ENCODE measurements at places on chromosomes 7 and 10. TPM values are rescaled to one million over a fixed set of nuclear protein-coding genes. Genes with fewer than 3 reads are reported as not detected.

Gene EBF3
- total RNA-seq = 185 TPM

Gene KIN
- 11.1 TPM for total RNA-seq

Gene CUZD1
- total RNA-seq = 0.91 TPM

Gene STRIP2
- total RNA-seq = 4.9 TPM

Gene AKR1C8
- total RNA-seq = 0.45 TPM

Gene BLNK
- 0.27 TPM for total RNA-seq

Gene LDB3
- total RNA-seq = 0.27 TPM

Gene CTAGE6
- 0.36 TPM for total RNA-seq

Gene ITIH5
- 19.4 TPM for total RNA-seq

Gene TWIST1
- total RNA-seq = 2.7 TPM

Gene CPXM2
- total RNA-seq = 1.8 TPM

Gene TFPI2
- total RNA-seq = 1.4 TPM

Gene MIOS
- 57.0 TPM for total RNA-seq

Gene PPP1R17
- total RNA-seq = 4.4 TPM

Gene CYP2C19
- total RNA-seq = 0.36 TPM

Gene INA
- total RNA-seq = 160 TPM

Gene AKR1D1
- not detected for total RNA-seq

Gene ZCCHC24
- total RNA-seq = 18.9 TPM

Gene PTPRZ1
- 180 TPM for total RNA-seq

Gene HPSE2
- total RNA-seq = not detected

Gene CELF2
- 122 TPM for total RNA-seq

Gene INHBA
- total RNA-seq = 3.2 TPM

Gene HOXA4
- total RNA-seq = not detected

Gene VSTM4
- 10.4 TPM for total RNA-seq

Gene FBXO24
- 0.45 TPM for total RNA-seq

Gene ZNF117
- total RNA-seq = 52.9 TPM

Gene AQP1
- total RNA-seq = 2.3 TPM

Gene SEMA3E
- 5.5 TPM for total RNA-seq

Gene OR2A42
- total RNA-seq = 0.45 TPM

Gene TSPAN13
- 56.8 TPM for total RNA-seq

Gene PTPN20
- 16.4 TPM for total RNA-seq

Gene DNAJC12
- 12.3 TPM for total RNA-seq
